CD4-positive, alpha-beta T cell treated with Interleukin-17A for 4 hours (primary cell): ENCODE measurements at places on chromosomes 2 and 18.

DNA sequence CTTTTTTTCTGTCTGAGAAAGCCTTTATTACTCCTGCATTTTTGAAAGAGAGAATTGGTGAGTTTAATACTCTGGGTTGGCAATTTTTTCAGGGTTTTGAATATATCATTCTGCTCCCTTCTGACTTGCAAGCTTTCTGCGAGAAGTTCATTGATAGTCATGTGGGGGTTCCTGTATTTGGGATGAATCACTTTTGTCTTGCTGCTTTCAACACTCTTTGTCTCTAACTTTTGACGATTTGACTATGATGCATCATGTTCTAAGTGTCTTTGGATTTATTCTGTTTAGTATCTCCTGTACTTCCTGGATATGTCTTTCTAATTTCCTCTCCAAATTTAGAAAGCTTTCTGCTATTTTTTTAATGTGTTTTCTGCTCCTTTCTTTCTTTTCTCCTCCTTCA, 41.0 kb upstream of the SLC9A2 start:
- DNase-seq: no peak

DNA sequence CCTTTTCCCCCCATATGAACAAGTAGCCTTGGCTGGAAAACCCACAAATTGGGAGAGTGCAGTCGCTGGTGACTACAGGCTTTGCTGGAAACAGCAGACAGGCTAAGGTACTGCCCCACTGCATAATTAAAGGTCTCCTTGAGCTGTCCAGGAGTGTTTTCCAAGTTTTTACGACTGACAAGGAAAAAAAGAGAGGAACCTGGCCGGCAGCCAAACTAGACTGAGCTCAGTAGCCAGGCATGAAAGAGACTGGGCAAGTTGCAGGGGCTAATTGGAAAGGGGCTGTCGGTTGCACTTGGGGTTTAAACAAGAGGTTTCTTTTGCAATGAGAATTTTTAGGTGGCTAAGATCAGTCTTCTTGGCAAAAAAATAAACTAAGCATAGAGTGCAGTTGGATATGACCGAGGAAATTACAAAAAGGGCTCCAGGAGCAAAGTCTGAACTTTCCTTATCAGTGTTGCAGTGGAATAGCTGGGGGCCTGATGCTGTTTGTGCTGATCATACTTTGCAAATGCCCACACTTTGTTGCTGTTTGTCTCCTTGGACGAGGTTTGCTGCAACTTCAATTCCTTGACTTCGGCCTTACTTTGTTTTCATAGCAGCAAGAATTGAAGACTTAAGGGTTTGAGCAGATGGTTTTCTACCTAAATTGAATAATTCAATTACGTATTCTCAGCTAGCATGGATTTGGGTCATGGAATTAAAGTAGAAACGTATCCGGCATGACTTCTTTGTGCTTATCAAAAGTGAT, 2.1 kb downstream of the GULP1 start:
- no peak for DNase-seq

DNA sequence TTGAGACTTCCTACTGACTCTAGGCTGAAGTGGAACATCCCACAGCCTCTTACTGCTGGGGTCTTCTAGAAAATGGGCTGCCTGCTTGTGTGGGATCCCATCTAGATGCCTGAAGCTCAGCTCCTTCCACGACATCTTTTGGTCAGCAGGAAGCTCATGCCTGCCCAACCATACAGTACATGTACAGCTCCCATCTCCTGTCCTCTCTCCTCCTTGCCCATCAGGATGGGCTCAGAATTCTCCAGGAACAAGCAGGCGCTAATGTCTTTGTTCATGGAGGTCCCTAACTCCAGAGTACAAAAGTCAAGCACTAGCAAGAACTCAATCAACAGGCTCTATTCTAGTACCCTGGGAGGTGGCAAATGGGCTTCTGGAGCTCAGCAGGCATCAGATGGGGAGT, 31.7 kb upstream of the GPR17 start:
- no peak for DNase-seq

DNA sequence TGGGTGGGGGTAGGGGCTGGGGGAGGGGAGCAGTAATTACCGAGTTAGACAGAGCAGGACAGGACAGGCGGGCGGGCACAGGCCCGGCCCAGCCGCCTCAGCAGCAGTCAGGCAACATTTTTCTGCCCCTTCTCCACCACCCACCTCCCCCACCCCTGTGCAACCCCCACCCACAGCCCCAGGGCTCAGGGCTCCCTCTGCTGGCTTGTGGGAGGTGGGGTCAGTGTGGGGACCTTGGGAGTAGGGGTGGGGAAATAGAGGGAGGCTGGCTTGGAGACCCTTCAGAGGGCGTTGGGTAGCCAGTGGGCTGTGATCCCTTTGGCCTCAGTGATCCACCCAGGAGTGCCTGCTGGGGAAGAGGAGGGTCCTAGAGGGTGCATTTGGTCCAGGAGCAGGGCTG, 6.4 kb downstream of the WNT6 start:
- no peak for DNase-seq

- no peak for DNase-seq
These were observed 60.9 kb downstream of the SOWAHC start for GRCh38 chr2:109674894-109675534.
